Left kidney (tissue), 8 donors: ENCODE measurements at places on chromosomes 13 and 19.
A peak's percentile ranks its signal among the peaks of the same experiment; 100 is the strongest.

- no peak for DNase-seq
Observed at GRCh38 chr19:55614711-55615542, 9.4 kb downstream of the ZNF784 start.

- no peak for DNase-seq
Observed at GRCh38 chr19:47486900-47487299, 2.9 kb upstream of the KPTN start.

- DNase-seq, result no peak
Observed at GRCh38 chr19:11265177-11265784, 3.0 kb upstream of the DOCK6 start.

DNA sequence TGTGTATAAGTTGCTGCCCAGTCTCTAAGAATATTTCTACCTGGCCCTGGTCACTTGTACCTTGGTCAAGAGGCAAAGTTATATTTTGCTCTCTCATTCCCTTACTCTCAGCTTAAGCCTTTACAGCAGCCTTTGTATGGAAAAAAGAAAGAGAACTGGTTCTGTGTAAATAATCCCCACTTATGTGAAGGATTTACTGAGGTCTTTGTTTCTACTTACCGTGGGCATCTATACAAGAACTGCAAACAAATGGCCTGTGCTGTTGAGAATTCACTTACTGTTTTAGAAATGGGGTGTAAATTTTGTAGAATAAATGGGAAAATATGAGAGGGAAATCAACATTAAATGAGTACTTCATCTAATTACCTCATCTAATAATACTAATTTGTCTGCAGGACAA lies 267.4 kb downstream of the PCDH20 start:
- DNase-seq, result no peak

DNA sequence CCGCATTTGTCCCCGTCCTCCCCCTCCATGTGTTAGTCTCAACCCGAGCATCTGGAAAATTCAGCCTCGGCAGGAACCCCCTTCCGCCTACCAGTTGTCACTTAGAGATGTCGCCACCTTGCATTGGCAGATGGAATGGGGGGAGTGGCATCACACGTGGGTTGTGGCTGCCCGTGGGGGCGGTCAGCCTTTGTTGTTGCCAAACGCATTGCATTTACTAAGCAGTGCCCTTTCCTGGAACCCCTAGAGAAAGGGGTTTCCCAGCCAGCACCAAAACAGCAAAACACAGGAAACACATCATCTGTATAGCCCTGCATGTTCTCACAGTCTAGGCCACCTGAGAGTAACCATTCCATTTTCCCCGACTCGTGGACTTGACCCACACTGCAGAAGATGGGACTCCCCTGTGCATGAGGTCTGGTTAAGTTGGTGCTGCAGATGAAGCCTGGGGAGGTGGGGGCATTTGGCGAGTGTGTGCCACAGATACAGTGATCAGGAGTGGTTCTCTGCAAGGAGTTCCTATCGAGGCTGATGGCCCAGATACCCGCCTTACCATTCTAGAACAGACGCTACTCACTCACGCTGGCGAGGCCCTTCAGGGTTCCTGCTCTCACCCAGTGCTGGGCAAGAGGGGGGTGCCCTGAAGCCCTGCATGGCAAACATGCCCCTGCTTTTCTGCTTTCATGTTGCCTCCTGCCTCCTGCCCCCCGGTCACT lies 38.3 kb downstream of the TMED1 start:
- DNase-seq, result no peak

DNA sequence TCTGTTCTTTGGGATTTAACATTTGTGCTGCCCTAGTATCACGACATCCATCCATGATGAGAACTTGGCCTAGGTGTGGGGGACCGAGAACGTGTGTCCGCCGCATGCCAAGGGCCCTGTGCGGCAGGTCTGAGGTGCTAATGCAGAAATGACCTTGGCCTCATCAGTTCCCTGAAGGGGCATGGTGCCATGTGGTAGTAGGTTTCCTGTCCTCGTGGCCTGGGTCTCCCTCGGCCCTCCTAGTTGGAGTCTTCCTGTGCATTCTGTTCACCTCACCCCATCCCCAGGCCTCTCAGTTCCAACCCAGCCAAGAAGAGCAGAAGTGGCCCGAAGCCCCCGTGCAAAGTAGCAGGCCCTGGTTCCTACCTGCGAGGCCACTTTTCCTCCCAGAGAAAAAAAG lies 59.8 kb downstream of the GGACT start:
- no peak for DNase-seq

GRCh38 chr19:19059837-19060611 lies 3.8 kb upstream of the SLC25A42 start:
- DNase-seq, result no peak

DNA sequence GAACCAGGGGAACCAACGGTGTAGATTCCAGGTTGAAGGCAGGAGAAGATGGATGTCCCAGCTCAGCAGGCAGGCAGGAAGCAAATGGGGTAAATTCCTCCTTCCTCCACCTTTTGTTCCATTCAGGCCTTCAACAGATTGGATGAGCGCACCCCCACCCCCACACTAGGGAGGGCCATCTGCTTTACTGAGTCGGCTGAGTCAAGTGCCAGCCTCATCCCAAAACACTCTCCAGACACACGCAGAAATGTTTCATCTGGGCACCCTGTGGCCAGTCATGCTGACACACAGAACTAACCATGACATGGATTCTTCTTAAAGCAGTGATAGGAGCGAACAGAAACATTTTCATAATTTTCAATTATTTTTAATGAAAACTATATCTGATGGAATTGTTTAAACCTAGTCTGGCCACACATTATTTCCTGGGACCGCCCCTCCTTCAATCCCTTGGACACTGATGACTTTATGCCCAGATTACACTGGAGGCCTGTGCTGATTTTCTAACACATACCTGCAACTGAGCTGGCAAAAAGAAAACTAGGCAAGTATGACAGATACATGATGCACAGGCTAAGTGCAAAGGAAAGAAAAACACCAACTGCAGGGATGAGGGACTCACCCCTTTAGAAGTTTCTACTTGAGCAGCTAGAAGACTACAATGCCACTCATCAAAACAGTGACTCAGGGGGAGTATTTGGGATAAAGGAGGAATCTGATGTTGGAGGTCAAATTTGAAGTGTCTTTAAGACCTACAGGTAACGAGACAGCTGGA lies 154.2 kb downstream of the TNFRSF19 start:
- DNase-seq, result no peak

DNA sequence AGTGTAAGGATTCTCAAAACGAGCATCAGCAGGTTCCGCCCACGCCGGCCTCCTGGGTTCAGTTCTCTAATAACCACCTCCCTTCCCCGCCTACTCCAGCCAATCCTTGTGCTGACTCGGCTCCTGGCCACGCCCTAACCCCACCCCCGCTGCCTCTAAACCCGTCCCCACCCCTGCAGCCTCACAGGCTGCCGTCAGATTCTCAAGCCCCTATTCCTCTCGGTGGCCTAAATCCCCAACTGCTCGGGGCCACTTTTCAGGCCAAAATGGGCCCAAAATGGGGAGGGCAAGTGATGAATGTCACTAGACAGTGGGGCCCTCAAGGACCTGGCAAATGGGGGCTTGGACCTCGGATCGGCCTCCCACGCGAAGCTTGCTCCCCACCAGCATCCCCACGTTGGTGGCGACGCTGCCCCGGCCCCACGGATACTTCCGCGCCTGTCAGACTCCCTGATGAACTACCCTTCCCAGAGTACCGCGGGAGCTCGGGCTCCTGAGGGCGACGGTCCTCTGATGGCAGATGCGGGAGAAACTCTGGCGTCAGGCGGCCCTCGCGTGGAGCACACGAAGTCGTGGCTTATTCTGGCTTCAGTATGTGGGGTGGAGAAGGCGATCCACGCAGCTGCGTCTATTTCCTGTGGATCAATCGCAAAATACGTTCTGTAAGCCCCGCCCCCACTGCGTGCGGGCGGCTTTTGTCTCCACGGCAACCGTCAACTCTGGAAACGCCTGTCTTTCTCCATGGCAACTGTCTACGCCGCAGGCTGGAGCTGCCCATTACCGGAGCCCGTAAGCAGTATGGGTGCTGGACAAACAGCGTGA lies 24.8 kb downstream of the ZNF473 start:
- DNase-seq, result peak; percentile 83

DNA sequence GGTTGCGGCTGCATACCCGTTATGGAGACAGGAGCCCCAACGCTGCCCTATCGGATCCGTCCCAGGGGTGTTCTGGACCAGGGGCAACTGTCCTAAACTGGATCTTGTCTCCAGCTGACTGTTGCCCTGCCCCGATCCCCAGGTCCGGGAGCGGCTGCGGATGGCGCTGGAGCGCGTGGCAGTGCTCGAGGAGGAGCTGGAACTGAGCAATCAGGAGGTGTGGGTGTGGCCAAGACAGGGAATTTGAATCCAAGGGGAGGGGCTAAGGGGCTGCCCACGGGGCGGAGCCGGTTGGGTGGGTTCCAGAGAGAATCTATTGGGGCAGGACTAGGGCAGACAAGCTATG lies 9.9 kb downstream of the PPFIA3 start:
- DNase-seq, result no peak

DNA sequence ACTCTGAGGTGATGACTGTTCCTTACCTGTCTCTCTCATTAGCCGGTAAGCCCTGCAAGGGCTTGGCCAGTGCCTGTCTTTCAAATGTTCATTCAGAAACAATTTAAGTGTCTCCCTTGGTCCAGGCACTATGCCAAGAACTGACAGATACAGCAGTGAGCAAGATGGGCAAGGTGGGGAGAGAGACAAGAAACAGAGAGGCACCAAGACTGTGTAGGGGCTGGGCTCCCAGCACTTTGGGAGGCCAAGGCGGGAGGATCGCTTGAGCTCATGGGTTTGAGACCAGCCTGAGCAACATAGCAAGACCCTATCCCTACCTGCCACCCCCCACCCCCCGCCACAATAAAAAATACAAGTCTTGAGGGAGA lies 1.3 kb upstream of the CCNE1 start:
- DNase-seq, result no peak

DNA sequence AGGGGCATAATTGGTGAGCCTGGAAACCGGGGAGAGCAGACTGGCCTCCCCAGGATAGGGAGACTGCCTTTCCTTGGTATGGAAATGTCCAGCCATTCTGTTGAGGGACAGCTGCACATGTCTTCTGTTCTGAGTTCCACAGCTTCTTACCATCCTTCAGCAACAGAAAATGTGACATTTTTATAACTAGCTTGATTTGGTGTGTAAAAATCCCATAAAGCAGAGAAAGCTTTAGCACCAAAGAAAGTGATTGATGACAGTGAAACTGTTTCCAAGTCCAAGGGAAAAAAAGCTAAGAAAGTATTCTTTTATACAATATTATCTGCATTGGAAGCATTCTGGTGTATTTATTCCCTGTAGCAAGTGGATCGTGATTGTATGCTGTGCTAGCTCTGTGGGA lies 61.9 kb downstream of the DHRS12 start:
- DNase-seq, result no peak

GRCh38 chr19:49555600-49556411 lies 24.6 kb downstream of the NOSIP start:
- peak; percentile 37 for DNase-seq

GRCh38 chr19:55640577-55641425 lies at the start of gene ZNF580:
Gene ZNF580, plus strand, starts transcription at chr19:55641002. Its CDS starts 1,507 bp downstream, at chr19:55642509.
- DNase-seq, result peak; percentile 59

- peak; percentile 52 for DNase-seq
Observed at GRCh38 chr19:22545751-22546150, 88.4 kb upstream of the ZNF492 start.

DNA sequence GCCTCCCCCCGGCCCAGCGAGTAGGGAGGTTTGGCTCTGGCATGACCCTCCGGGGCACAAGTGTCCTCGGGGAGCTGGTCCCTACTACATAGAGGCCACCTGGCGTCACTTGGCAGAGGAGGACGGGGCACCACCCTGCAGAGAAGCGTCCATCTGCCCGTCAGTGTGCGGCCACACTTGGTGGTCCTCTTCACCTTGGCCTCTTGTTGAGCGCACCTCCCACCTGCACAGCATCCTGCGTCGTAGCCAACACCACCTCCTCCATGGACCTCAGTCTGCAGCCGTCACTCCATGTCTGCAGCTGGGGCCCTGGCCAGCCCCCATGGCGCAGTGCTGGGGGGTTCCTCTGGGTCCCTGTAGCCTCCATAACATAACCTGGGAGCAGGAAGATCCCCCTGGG lies 35.1 kb downstream of the MCF2L start:
- no peak for DNase-seq
